ENCODE measurements at places on chromosomes 5 and 9.
A peak's percentile ranks its signal among the peaks of the same experiment; 100 is the strongest.

- DNase-seq, result no peak
Measured at GRCh38 chr5:178532236-178532635, 58.0 kb downstream of the COL23A1 start.

DNA sequence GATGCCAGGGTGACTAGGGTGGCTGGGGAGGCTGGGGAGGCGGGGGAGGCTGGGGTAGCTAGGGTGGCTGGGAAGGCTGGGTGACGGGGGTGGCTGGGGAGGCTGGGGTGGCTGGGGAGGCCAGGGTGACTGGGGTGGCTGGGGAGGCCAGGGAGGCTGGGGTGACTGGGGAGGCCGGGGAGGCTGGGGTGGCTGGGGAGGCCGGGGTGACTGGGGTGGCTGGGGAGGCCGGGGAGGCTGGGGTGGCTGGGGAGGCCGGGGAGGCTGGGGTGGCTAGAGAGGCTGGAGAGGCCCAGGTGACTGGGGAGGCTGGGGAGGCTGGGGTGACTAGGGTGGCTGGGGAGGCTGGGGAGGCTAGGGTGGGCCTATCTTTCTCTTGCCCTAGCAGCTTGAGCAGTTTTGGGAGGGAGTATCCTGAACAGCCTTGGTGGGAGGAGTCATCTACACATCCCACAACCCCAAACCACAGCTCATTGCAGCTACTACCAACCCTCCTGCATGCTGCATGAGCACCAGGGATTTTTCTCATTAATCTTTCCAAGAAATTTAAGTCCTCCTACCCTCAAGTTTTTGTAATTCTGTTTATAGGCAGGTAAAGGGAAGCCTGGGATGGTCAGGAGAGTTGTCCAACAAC lies 203.2 kb upstream of the IRX1 start:
- DNase-seq, result no peak

DNA sequence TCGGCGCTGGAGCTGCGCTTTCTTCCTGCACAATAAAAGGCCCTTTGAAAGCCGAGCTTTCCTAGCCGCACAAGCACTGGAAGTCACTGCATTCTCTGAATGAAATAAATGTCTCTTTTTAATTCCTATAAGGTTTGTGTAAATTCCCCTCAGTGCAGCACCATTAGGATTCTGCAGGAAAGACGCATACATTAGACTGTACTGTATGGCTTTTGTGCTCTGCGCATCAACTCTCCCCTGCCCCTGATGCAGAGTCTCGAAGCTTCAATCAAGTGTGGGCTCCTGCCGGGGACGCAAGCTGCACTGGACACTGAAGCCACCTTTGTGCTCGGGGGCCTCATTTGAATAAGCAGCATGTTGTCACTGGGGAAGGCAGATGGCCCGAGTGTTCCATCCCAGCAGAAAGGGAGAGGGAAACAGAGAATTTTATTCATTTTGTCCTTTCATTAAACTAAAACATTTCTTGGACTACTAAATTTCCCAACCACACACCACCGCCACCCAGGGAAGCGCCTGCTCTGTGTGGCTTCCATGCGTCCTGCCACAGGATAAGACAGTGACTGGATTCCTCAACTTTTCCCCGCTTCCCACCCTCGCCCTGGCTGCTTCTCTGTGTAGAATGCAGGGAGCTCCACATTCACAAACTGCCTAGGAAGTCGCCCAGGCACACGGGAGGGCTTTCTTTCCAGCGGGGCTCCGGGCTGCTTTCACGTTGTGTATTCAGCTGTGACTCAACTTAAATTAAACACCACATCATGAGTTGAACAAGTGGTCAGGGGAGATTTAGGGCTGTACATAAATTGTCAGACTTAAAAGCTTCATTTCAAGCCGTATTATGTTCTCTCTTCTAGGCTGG lies 635.4 kb downstream of the IRX1 start:
- DNase-seq, result peak; percentile 18

- DNase-seq, result no peak
Measured at GRCh38 chr9:101736717-101737116, 1.7 kb downstream of the GRIN3A start.

DNA sequence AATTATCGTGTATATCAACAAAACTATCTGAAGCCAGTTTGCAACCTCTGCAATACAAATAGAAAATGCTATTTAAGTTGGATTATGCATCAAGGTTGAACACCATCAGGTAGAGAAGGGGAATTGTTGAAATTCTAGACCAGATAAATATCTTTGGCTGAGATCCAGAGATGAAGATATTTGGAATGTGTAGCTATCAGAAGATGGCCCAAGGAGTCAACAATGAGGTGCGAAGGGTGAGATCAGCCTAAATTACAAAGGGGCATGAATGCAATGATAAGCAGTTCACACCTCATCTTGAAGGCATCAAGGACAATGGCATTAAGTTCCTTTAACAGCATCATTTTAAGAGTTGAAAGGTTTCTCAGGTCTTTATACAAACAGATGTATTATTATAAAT lies 572.1 kb upstream of the DMAC1 start:
- no peak for DNase-seq

GRCh38 chr9:93089481-93089991 lies 6.5 kb upstream of the CARD19 start:
- DNase-seq, result no peak

DNA sequence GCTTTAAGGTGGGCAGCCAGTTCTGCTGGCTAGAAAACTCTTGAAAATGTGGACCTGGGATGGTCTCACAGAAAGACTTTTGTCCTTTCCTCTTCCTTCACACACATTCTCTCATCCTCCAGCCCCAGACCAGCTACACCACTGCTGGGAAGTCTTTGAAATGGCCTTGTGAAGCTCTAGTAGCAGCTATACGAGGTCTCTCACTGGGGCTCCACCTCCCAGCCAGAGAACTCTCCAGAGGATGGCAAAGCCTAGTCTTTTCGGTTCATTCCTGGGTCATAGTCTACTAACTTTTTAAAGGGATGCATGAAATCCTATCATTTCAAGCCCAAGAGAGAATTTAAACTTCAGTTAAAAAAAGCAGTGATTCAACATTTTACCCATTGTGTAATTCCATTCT lies 133.9 kb upstream of the ERCC6L2 start:
- DNase-seq, result no peak

DNA sequence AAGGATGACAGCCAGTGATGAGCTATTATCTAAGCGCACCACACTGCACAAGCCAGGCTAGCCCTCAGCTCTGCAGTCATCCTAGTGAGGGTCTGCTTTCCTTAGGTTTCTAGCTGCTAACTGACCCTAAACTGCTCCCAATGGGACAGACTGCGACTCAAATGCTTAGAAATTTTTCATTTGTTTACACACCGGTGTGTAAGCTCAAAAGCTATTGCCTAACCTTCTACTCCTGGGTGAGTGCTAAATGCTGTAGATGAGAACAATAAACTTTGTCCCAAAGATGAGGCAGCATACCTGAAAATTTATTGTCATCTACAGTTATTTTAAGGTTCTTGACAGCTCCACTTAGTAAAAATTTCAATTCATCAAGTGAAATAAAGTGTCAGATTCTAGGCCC lies 311.4 kb downstream of the TMEM167A start:
- DNase-seq, result no peak

- DNase-seq, result no peak
Measured at GRCh38 chr9:124657516-124657915, 113.6 kb downstream of the NR6A1 start.

DNA sequence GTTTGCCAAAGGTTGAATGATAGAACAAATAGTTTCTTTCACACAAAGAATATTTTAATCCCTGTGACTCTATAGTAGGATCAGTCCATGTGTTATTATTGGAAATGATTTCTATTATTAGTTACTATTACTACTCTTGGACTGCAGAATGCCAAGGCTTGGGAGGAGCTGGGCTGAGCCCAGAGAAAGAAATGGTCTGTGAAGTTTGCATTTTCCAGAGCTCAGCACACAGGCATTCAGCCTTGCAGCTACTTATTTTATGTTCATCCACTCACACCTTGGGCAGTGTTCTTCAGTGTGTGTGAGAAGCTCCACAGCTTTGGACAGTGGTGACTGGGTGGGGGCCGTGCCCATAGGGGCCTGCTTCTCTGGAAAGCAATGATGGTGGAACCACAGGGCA lies 583.1 kb downstream of the CCDC171 start:
- DNase-seq, result no peak

DNA sequence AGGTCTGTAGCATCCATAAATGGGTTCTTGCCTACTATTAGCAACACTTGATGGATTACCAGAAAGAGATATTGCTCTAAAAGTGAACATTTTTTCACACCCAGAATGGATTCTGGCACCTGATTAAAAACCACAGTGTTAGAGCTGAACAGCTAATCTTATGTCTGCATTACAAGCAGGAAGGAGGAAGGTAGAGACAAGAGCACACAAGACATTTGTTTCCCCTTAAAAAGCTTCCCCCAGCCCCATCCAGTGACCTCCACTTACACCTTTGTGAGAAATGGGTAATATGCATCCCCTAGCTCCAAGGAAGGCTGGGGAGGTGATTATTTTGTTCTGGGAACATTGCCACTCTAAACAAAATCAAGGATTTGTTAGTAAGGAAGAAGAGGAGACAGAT lies 12.0 kb upstream of the TRIM36 start:
- DNase-seq, result no peak

DNA sequence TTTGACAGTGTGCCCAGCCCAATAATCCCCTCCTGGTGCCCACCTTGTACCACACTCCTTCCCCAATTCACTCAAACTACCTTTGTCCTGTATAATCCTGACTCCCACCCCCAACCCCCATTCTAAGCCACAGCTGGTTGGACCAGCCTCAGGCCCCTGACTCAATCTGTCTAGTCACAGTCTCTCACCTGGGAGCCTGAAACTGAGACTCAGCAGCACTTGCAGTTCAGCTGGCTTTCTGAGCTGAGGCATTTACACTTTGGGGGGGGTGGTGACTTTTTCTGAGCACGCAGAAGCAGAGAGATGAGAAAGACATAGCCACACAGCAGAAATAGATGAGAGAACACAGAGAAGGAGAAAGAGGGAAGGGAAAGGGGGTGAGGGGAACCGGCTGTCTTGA lies 247.3 kb downstream of the MAN2A1 start:
- DNase-seq, result no peak

- DNase-seq, result no peak
Measured at GRCh38 chr9:105541838-105542237, 16.1 kb upstream of the FKTN start.

- DNase-seq, result no peak
Measured at GRCh38 chr5:118722122-118723020, 266.0 kb downstream of the DTWD2 start.

DNA sequence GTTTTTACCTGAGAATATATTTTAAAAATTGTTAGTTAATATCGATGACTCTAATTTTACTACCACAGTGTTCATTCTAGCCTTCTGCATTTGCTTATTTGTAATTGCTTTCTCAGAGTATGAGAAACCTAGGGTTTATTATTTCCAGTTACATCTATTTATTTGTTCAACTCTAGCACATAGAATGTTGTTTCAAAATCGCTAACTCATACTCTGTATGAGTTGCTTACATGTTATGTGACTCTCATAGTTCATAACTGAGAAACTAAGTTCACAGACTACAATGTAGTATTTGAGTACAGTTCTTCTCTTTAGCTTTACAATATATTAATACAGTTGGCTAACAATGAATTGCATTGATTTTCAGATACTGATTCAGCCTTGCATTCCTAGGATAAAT lies 103.2 kb downstream of the MACROH2A1 start:
- DNase-seq, result no peak

DNA sequence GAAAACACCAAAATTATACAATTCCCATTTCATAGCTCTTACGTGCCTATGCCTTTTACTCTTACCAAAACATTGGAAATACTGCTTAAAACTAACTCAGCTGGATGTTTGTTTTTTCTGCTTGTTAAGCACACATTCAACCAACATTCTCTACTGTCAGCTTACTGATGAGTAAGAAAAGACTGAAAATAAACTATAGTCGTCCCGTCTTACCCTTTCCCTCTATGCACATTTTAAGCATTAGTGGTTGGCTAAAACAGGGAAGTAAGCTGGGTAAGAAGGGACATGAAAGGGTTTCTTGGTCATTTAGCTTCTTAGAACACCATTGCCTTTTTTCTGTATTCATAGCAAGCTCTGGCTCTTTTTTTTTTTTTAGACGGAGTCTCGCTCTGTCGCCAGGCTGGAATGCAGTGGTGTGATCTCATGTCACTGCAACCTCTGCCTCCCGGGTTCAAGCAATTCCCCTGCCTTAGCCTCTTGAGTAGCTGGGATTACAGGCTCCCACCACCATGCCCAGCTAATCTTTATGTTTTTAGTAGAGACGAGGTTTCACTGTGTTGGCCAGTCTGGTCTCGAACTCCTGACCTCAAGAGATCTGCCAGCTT lies 232.1 kb upstream of the PCSK5 start:
- no peak for DNase-seq

DNA sequence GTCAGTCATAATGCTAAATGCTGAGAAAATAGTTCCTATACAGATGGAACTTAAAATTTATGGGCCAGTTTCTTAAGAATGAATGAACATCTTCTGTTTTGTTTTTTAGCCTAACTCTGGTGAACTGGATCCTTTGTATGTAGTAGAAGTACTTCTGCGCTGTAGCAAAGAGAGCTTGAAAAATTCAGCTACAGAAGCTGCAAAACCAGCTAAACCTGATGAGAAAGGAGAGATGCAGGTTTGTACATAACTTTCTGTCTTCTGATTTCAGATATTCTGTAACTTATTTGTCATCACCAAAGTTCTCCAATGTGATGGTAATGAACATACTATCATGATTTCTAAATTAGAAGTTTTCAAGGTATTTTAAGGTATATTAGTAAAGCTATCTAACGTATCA lies 80.1 kb downstream of the MTREX start:
- DNase-seq, result no peak

DNA sequence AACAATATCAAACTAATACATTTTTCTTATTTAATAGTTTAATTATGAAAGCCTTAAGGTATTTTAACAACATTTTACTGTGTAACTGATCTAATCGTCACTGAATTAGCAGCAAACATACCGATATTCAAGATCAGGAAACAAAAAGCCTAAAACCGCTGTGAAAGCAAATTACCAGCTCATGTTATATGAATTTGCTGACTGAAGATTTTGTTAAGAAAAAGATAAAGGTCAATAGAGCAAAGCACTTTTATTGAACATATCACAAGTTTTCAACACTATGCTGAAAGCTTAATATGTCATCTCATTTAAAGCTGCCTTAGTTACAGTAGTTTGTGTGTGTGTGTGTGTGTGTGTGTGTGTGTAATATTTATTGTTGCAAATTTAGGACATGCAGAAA lies 1634.9 kb upstream of the NUDT12 start:
- DNase-seq, result no peak

DNA sequence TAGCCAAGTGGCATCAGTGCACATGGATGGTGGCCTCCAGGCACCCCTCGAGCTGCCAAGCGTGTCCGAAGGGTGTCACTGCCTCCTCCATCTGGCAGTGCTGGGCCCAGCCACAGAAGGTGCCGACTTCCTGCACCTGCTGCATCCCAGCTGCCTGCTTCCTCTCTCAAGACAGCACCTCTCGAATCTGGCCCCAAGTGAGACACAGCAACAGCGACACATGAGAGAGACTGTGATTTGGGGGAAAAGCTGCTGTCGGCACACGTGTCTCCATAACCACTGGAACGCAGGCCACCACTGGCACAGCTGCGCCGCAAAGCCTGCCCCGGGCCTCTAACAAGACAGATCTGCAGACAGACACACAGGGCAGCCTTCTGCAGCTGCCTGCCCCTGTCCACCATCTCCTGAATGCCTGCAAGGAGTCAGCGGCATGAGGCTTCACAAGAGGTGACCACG lies 8.8 kb downstream of the CLPTM1L start:
- DNase-seq, result no peak

GRCh38 chr5:23012842-23013241 lies 159.7 kb upstream of the CDH12 start:
- no peak for DNase-seq

GRCh38 chr5:999724-1000123 lies 8.9 kb upstream of the NKD2 start:
- no peak for DNase-seq

All from cerebellum (tissue), 4 donors.